CD14-positive monocyte (primary cell): ENCODE measurements at places on chromosomes 2 and 18. TPM values are rescaled to one million over a fixed set of nuclear protein-coding genes. Genes with fewer than 3 reads are reported as not detected.

TEX44 gene
- polyA plus RNA-seq: not detected

IL1F10 gene
- not detected for polyA plus RNA-seq

RAB17 gene
- polyA plus RNA-seq: not detected

SLC40A1 gene
- 91.6 TPM for polyA plus RNA-seq

ASAP2 gene
- polyA plus RNA-seq: 0.20 TPM

GALR1 gene
- polyA plus RNA-seq: not detected

CNGA3 gene
- not detected in 2 replicates for polyA plus RNA-seq

ARHGAP28 gene
- polyA plus RNA-seq: not detected

SPP2 gene
- not detected in 2 replicates for polyA plus RNA-seq

RNF152 gene
- 0.54 TPM for polyA plus RNA-seq

TRIP12 gene
- 22.2 TPM for polyA plus RNA-seq
